Nucleus accumbens (tissue), 56 donors: ENCODE measurements at places on chromosomes 6 and 20.

DNA sequence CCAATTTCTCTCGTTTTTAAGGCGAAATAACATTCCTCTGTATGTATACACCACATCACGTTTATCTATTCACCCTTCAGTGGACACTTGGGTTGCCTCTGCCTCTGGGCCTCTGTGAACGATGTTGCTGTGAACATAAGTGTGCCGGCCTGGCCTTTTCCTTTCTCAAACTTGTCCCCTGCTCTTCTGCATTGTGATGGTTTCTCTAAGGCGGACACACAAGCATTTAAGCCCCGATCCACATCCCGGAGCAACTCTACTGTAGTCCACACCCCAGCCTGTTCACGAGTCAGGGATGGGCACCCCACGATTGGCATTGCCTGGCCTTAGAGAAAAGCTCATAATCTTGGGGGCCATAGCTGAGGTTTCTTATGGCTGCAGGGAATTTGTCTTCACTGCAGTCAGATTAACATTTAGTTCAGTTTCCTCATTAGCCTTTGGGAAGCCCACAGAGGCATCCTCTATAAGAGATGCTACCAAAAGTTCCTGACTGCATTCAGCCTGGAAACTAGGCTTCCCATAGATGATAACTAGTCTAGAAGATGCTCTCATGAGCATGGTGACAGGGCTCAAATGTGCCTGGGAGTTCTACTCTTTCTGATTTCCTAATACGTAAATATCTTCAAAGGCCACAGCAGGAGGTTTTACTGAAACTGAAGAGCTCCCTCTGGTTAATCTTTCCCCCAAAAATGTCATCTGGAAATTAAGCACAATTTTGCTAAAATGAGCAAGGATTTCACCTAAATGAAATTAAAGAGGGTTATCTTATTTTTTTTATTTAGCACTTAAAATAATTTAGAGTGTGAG, 762 bp downstream of the ZC3H12D start:
- DNase-seq: no peak

GRCh38 chr6:4351520-4352321, 216.3 kb upstream of the ECI2 start:
- peak; percentile 29 for DNase-seq

GRCh38 chr6:87669051-87669450, 33.0 kb downstream of the AKIRIN2 start:
- DNase-seq: no peak

- no peak for DNase-seq
Observed at GRCh38 chr6:21444711-21445260, 148.8 kb upstream of the SOX4 start.

GRCh38 chr6:149087898-149088297, 229.6 kb upstream of the TAB2 start:
- no peak for DNase-seq

- DNase-seq: no peak
Observed at GRCh38 chr6:5632348-5632935, 371.1 kb downstream of the FARS2 start.

- DNase-seq: no peak
Observed at GRCh38 chr6:122623279-122623678, 13.1 kb downstream of the PKIB start.

- DNase-seq: peak; percentile 61
Observed at GRCh38 chr20:20956513-20956931, 149.6 kb downstream of the LINC00237 start.

- no peak for DNase-seq
Observed at GRCh38 chr6:38460186-38460585, 179.5 kb downstream of the BTBD9 start.

DNA sequence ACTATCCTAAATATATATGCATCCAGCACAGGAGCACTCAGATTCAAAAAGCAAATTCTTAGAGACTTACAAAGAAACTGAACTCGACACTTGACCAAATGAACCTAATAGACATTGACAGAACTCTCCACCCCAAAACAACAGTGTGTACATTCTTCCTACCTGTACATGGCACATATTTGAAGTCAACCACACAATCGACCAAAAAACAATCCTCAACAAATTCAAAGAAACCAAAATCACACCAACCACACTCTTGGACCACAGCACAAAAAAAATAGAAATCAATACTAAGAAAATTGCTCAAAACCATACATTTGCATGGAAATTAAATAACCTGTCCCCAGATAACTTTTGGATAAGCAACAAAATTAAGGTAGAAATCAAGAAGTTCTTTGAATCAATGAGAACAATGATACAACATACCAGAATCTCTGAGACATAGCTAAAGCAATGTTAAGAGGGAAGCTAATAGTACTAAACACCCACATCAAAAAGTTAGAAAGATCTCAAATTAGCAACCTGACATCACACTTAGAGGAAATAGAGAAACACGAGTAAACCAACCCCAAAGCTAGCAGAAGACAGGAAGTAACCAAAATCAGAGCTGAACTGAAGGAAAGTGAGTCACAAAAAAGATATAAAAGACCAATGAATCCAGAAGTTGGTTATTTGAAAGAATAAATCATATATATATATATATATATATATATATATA, 12.5 kb upstream of the TREM1 start:
- DNase-seq: no peak

DNA sequence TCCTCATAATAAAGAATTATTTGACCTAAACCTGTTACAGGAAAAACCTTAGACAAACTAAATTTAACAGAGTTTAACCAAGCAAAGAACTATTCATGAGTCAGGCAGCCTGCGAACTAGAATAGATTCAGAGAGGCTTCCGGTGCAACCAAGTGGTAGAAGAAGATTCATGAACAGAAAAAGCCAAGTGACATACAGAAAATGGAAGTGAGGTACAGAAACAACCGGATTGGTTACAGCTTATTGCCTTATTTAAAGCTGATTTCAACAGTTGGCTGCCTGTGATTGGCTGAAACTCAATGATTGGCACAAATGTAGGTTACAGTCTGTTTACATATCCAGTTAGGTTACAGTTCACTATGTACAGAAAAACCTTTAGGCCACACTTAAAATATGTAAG, 10.1 kb downstream of the PPP1R3G start:
- DNase-seq: no peak

GRCh38 chr6:36805096-36805797, 34.0 kb downstream of the CPNE5 start:
- DNase-seq: no peak

DNA sequence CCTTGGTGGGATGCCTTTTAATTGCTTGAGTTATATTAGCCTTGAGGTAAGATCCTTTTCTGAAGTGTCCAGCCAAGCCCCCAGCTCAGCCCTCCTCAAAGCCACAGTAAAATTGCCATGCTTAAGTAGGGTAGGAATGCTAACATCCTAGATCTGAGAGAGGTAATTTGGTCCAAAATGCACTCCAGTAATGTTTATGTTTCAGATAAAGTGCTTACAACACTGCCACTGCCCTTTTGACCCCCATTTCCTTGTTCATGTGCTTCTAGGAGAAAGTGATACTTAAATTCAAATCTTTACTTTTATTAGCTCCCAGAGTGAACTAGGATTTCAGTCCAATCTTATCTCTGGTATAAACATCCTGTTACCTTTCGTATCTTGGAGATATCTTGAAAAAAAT, 318.0 kb downstream of the BMP2 start:
- no peak for DNase-seq

DNA sequence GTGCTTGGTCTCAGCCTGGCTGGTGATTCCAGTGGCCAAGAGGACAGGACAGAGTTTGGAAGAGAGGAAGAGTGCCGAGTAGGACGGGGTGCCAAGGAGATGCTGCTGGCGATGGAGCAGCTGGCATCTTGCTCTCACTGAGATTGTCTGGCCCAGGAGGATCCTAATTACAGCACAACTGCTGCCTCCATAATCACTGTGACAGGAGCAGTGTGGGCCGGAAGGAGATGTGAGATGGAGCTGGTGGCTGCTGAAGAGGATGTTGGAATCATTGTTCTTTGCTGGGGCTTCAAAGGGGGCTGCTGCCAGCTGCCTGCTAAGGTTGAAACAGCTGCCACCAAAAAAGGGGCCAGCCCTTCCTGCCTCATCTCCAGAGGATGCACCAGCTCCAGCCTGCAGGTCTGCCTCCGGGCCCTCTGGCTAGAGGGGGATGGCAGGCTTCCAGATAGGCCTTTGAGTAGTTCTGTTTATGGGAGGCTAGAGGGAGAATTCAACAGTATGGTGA, 214.4 kb downstream of the RNF144B start:
- DNase-seq: no peak

DNA sequence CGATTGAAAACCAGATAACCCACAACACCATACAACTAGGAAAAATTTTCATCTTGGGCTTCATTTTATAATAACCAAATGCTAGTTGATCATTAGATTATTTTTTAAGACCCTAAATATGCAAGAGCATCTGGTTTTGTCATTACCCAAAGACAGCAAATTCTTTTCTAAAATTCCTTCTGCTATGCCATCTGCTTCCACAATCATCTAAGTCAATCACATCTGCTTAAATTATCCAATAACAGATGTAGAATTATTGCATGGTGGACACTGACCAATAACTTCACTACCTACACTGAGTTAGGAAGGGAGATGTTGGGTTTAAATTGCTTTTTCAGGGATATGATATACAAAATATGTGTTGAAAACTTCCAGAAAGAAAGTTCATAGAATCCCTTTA, 41.9 kb downstream of the PKHD1 start:
- no peak for DNase-seq

- DNase-seq: no peak
Observed at GRCh38 chr6:109457562-109457996, 2.0 kb upstream of the MICAL1 start.

DNA sequence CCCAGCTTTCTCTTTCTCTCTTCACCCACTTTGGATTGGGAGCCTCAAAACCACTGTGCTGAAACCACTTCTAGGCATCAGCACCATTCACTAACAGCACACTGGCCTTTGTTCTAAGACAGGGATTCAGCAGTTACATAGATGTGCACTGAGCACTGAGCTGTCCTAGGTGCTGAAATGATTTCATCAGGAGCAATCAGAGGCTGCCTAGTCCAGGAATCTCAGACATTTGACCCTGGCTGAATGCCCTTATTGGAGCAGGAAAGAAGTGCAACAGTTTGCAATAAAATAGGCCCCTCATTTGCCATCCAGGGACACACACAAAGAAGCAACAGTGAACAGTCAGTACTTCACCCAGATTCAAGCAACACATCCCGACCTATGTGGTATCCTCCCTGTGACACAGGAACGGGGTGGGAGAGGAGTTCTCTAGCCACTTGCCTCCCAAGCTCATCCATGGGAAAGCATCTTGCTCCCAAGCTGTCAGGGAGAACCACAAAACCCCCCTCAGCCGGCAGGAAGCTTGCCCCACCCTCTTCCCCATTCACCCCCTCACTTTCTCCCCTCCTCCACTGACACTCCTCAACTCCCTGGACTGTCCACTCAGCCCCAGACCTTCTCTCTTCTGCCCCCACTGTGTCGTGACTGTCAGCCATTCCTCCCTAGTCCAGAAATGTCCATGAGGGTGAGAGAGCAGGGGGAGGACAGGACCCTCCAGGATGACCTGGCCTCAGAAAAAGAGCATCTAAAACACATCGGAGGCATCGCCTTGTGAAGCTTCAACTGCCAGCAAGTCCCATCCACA, 304.4 kb downstream of the PREX1 start:
- no peak for DNase-seq

- DNase-seq: no peak
Observed at GRCh38 chr6:151240791-151241642, 1.2 kb downstream of the AKAP12 start.

GRCh38 chr6:160812097-160812496, 110.1 kb downstream of the PLG start:
- no peak for DNase-seq

GRCh38 chr6:38367231-38367630, 272.5 kb downstream of the BTBD9 start:
- DNase-seq: no peak

DNA sequence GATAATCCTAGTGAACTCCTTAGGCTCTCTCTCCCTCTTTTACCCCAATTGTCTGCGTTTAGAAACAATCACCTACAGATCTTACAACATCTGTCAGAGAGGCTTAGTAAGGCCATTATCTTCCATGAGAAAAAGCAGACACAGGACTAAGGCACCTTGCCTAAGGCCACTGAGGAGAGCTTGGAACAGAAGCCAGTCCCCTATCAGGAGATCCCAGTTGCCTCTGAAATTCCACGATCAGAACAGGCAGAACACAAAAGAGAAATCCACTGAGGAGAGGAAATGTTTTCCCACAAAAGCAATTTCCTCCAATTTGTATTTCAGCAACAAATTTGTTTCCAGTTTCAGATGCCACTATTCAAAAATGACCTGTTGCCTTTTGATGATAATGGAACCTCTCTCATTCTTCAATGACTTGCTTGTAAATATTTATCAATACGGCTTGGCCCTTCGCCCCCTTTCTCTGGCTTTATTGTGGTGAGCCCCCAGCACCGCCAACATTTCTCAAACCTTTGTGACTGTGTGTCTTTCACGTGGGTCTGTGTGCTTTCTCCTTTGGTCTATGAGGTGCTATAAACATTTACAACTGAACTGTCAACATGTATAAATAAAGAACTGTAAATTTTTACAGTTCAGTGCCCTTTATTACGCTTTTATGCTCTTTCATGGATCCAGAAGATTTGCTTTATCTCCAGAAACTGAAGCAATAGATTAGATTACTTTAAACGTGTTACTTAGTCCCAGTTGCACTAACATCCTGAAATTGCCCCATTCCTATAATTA, 187.8 kb upstream of the PHACTR1 start:
- DNase-seq: no peak

DNA sequence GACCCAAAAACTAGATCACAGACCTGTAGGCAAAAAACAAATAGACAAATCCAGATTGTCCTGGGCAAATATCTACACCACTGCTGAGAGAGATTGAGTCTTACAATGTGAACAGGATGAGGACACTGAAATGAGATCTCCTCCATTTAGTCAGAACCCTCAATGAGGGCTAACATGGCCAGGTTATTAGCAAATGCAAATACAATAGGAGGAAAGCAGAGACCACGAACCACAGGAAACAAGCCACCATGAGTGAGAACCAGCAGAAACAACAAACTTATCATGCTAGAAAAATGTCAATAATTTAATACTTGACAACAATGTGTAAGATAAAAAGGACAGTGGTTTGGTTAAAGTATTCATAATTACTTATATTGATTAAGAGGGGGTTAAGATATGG, 162.8 kb downstream of the SYNE1 start:
- DNase-seq: no peak

GRCh38 chr6:99334526-99335127, 14.8 kb downstream of the FAXC start:
- no peak for DNase-seq
